ENCODE measurements at places on chromosomes 5 and 9.

DNA sequence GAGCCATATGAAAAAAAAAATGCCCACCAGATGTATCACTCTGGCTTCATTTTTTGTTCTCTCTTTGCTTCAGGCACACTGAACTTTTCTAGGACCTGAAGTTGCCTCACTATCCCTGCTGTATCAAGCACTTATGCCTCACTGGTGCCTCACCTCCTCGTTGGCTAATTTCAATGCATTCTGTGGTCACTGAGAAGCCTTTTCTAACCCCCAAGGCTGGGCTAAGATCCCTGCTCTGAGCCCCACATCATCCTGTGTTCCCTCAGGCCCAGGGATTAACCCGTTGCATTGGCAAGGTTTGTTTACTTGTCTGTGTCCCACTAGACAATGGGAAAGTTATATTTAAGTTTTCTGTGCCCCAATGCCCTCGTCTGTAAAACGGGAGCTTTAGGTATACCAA, 362.7 kb downstream of the OSTF1 start:
- no peak for DNase-seq

GRCh38 chr5:110823571-110823970, 84.8 kb downstream of the SLC25A46 start:
- DNase-seq: peak; percentile 7

GRCh38 chr5:78816143-78816765, 167.7 kb upstream of the LHFPL2 start:
- DNase-seq: no peak

GRCh38 chr9:37187713-37188439, 67.5 kb downstream of the ZCCHC7 start:
- DNase-seq: no peak

- DNase-seq: no peak
Observed at GRCh38 chr5:116272281-116272941, 187.6 kb downstream of the COMMD10 start.

GRCh38 chr9:121662891-121663580, 11.6 kb downstream of the DAB2IP start:
- DNase-seq: no peak

DNA sequence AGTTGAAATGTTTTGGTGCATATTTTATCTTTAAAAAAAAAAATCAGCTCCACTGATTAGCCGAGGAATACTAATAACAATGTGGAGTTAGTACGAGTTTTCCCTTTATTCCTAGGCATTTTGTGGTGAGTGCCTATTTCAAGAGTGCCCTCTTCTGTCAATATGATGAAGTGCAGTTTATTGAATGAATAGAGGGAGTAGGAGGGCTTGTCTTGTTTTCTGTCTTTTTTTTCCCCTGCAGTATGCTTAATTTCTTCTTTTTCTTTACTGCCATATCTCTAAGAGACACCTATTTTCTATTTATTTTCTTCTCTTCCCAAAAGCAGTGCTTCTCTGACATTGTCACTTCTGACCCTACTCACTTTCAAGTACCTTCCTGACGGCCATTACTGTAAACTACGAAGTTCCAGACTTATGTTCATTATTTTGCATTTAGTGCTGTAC, 169.6 kb upstream of the PITX1 start:
- DNase-seq: peak; percentile 2

DNA sequence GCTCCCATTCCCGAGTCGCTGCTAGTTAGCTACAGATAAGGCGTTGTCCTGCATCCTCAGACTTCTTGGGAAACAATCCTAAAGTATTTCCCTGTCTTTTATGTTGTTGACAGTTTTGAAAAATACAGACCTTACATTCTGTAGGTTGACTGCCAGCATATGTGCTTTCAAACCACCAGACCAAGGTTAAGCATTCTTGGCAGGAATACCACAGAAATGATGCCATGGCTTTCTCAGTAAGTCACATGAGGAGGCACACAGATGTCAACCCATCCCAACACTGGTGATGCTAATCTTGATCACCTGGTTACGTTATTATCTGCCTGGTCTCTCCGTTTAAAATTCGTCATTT, 871 bp downstream of the GLE1 start:
- DNase-seq: no peak

DNA sequence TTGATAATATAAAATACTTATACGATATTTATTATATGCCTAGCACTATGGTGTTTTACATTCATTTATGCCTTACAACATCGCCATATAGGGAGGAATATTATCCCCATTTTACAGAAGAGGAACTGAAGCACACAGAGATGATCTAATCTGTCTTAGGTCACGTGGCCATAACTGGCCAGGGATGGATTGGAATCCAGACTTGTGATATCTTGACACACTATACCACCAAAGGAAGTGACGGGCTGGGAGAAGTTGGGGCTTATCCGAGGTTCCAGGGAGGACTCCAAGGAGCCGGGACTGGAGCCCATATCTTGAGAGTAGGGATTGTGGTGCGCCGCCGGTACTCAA, 129.8 kb downstream of the TMEM174 start:
- DNase-seq: no peak

- peak; percentile 9 for DNase-seq
Observed at GRCh38 chr9:137168904-137169856, 671 bp downstream of the LRRC26 start.

DNA sequence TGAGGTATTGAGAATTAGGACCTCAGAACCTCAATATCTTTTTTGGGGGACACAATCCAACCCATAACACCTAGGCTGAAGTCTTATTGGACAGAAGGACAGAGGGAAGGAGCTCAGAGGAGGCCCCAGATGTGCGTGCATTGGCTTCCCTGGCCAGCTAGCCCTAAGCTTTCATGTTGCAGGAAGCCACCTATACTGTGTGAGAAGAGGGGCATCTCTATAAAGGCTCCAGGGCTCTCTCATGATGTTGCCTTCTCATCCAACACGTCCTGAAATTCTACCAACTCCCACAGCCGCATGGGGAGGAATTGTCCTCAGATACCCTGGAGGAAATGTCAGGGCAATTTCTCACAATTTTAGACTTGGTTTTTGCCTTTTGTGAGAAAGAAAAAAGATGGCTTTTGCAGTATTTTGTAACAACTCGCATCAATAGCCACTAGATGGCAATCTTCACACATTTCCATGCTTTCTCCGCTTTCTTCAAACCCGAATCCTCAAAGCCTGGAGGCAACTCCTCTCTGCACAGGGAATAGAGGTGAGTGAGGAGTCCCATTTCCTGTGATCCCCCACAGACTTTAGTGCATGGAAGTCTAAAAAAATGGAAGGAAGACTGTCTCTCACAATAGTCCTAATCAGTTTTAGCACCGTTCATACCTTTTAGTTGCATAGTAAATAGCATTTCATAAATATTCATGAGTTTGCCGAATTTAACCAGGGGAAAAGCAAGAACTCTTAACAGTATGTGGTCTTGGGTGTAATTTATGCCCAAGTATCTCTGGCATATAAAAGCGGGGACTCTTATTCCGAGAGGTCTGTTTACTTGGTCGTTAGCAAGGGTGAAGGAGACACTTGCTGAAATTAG, 7.4 kb upstream of the PPP3R2 start:
- peak; percentile 14 for DNase-seq

DNA sequence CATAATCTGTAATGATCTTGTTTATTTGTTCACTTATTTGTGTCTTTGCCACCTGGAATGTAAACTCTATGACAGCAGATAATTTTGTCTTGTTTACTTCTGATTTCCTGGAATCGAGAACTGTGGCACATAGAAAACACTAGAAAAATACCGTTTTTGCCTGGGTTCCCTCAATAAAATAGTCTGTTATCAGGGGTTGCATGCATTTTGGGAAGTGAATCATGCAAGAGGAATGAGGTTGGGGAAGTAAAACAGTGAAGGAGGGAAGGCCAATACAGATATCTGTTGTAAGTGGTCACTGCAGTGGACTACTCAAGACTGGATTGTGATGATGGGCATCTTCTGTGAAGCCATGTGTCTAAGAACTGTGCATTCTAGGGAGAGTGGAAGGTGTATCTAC, 45.2 kb upstream of the IL6ST start:
- no peak for DNase-seq

GRCh38 chr5:7884491-7885267, 15.7 kb downstream of the MTRR start:
- DNase-seq: no peak

DNA sequence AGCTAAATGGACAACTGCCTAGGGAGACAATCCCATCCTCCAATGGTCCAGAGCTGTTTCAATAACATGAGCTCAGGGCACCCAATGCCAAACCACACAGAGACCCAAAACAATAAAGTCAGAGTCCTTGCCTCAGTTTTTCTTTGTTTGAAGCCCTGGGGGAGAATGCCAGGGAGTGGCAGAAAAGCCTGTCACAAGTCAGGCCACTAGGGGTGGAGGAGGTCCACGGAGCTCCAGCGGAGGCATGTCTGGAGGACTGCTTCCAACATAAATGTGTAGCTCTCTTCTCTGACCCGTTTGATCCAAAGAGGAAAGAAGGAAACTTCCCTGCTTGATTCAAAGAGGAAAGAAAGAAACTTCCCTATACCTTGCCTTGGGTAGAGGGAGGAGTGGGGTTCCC, 175.3 kb downstream of the HSPA4 start:
- no peak for DNase-seq

DNA sequence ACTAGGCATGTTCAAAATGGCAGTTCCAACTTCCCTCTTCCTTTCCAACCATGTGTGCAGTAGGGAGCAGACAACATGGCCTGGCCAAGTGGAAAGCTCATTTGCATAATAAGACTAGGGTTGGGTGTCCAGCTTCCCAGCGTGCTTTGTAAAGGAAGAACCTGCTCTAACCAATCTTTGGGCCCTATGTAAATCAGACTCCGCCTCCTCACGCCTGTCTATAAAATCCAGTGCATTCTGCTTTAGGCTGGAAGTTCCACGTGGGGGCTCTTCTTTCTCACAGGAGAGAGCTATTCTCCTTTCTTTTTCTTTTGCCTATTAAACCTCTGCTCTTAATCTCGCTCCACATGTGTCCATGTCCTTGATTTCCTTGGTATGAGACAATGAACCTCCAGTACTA, 83.4 kb downstream of the GCNT1 start:
- peak; percentile 10 for DNase-seq

DNA sequence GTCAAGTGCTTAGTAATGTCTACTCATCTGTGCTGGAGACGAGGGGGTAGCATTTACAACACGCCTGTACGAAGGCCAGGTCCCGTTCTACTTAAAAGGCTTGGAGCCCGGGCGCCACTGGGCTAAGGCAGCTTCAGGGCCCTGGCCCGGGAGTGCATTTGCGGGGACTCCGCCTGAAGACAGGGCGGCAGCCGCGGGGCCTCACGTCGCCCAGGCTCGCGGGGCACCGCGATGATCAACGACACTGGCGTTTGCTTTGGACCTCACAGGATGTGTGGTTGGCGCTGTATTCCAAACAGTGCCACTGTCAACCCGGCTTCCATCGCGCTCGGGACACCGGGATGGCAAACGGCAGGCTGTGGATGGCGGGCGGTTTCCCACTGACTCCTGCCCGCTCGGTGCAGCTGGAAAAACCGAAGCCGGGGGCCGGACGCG, 1.1 kb upstream of the TENT4A start:
- no peak for DNase-seq

Measured in NCI-H446 treated with DMSO at 0.1 percent for 48 hours (cell line).